Skin of body (tissue), 3 donors: ENCODE measurements at places on chromosomes 1 and 21. TPM values are rescaled to one million over a fixed set of nuclear protein-coding genes. Genes with fewer than 3 reads are reported as not detected.

GRCh38 chr1:153662269-153662668 is 3.8 kb downstream of the SNAPIN start:
- no peak for DNase-seq

DNA sequence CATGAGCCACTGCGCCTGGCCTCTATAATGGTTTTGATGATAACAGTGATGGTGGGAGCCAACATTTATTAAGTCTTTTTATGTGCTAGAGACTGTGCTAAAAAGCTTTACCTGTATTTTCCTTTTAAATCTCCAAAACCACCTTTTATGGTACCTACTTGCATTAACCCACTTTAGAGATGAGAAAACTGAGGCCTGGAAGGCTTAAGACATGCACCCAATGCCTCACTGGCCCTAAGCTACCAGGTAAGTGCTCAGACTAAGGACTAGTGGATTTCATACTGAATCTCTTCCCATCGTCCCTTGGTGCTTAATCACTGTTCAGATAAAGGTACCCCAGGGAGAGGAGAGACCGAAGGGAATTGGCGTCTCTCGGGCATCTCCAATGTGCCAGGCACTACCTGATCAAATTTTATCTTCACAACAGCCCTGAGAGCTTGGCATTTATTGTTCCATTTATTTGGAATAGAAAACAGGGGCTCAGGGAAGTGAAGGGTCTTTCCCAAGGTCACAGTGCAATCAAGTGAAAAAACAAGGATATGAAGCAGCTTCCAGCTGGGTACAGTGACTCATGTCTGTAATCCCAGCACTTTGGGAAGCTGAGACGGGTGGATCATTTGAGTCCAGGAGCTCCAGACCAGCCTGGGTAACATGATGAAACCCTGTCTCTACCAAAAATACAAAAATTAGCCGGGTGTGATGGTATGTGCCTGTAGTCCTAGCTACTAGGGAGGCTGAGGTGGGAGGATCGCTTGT is 84.2 kb downstream of the LACTBL1 start:
- DNase-seq = no peak

GRCh38 chr1:51953079-51953478 is 37.4 kb downstream of the RAB3B start:
- DNase-seq = no peak

The KLHDC7A gene
- 0.30 TPM for total RNA-seq

The CELA3B gene
- not detected for total RNA-seq

DNA sequence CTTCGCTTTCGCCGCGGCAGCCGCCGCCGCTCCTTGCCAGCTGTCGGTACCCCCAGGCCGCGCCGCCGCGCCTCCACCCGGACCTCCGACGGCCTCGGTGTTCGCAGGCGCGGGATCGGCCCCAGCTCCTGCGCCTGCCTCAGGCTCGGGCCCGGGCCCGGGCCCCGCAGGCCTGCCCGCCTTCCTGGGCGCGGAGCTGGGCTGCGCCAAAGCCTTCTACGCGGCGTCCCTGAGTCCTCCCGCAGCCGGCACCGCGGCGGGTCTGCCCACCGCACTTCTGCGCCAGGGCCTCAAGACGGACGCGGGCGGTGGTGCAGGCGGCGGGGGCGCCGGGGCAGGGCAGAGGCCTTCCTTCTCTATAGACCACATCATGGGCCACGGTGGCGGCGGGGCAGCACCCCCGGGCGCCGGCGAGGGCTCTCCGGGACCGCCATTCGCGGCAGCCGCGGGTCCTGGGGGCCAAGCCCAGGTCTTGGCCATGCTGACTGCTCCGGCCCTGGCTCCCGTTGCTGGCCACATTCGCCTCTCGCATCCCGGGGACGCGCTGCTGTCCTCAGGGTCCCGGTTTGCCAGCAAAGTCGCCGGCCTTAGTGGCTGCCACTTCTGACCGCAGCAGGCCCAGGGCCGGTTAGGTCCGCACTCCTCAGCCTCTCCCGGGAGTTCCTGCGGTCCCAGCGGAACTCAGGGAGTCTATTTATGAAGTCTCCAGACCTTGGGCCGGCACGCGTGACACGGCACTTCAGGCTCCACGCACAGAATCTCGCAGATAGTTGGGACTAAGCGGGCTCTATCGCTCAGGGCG is 1.4 kb downstream of the FOXD2 start:
- no peak for DNase-seq

GRCh38 chr1:21188235-21188634 is 11.5 kb upstream of the EIF4G3 start:
- DNase-seq = no peak

DNA sequence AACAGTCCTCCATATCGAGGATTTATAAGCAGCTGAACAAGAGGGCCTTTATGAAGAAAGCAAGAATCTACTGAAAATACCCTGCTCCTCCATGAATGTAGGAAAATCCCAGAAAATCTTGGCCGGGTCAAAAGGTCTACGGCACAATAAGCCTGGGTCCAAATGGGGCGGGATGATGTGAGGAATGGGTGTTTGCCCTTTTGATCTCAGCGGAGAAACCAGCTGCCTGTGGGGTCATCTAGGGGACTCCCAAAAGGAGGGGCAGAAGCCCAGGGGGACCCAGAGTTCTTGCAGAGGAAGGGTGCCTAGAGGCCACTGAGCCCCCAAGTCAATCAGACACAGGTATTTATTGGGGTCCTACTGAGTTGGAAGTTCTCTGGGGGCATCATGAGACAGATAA is 11.4 kb upstream of the PIGR start:
- DNase-seq = no peak

DNA sequence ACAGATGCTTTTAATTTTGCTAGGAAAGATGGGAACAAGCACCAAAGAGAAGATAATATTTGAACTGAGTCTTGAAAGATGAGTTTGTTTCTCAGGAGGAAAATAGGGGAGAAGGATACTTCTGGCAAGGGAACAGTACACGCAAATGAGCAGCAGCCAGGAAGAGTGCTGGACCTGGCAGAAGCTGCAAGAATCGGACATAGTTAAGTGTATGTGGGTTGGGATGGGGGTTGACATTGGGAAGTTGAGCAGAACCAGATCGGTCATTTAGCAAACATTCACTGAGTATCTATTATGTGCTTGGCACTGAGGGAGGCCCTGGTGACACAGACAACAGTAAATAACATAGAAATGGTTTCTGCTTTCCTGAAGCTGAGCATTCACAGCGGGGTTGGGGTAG is 198.8 kb downstream of the PLPP3 start:
- DNase-seq = no peak

DNA sequence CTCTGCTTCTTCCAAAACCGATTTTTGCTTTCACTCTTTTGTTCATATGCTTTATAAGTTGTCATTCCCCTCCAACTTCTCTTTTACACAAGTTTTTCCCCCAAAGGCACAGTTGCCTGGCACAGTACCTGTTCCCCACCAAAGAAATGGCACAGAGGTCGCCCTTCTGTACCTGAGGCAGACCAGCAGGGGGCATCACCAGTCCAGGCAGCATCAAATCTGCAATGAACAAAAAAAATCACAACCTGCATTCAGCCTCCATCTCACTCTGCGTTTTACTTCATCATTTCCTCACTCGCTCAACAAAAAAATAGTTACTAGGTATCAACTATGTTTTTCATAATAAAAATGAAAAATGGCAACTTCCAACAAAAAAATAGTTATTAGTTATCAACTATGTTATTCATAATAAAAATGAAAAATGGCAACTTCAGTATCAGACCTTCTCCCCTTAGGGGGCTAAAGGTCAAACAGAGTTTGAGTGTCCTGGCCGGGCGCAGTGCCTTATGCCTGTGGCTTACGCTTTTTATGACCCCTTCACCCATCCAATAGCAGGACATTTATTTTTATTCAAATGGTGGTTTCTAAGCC is 4.1 kb downstream of the EIF2D start:
- DNase-seq = no peak

DNA sequence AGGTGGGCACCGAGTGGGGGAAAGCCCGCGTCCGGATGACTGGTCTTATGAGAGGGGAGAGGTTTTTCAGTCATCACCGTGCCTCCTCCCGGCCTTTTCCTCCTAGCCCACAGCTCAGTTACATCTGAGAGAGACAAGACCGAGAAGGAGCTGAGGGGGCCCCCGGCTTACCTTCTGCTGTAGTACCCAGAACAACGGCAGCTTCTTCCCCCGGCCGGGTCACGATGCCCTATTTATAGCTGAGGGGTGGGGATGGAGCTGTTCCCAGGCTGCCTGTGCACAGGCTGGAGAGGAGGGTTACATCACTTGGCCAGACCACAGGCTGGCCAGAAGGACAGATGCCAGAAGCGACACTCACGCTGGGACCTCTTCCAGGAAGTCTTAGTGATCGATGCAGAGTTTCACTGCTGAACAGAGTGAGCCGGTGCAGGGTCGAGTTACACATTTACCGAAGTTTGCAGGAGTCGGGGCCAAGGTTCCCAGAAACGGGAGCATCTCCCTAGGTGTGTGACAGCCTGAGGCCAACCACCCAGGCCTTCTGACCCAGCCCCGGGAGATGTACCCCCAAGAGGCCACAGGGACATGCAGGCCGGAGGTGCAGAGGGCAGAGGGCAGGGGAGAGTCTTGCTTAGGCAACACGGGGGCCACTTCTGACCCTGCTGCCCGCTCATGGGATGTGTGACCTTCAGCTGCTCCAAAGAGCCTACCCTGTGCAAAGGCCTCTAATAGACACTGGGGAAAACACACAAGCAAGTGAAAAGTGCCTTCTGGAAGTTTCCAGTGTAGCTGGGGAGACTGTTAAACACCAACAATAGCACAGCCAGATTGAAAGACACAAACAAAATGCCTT is at the start of gene AGT:
Gene AGT, minus strand, starts transcription at position 208 of the 850 bp plus-strand sequence. CDS start 3,299 bp downstream, outside the sequence.
- peak; percentile 65 for DNase-seq

DNA sequence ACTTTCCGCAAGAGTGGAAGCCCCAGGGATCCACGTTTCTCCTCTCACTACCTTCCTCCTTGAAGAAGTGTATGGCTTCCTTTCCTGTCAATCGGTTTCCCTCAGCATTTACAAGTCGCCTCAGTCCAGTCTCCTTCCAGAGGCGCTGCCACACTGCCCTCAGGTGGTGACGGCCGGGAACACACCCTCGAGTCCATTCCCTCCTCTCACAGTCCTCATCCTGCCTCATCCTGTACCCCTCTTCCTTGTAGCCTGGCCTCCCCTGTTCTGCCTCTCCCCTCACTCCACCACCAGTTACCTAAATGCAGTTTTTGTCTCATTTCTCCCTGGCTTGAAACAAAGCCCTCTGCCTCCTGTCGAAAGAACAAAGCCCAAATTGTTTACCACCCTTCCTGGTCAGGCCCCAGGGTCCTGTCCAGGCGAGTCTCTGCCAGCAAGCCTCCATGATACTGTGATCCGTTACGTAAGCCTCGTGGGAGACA is 23.2 kb upstream of the LSM10 start:
- DNase-seq = peak; percentile 83
